CD4-positive, alpha-beta memory T cell (primary cell): ENCODE measurements at places on chromosomes 6 and 20.

DNA sequence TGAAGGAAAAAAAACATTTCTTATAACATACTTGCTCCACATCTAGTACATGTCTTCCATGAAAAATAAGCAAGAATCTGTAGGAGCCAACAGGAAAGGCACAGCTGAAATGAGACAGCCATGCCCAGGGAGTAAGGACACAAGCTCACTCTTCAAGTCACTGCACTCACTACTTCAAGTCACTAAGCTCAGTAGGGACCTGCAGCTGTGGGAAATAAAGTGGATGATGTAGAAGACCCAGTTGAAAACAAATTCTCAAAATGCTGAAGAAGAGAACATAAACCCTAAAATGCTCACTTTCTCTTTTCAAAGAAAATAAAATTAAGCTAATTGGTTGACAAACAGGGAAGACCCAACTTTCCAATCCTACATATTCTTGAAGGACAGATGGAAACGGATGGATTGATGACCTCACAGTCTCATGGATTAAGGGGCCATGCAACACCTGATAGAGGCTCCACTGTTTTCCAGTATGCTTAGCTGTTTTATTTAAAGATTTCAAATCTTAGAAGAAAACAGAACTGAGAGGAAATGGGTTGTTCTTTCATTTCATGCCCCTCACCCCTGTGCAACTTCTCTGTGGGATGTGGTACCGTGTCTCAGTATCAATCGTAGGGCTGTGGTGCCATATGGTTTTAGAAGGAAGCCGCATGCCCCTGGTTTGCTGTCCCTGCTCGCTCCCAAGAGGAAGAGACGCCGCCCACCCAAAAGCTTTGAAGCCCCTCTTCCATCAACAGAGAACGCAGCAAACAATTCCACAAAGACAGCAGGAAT is 133.3 kb downstream of the WDR27 start:
- no peak for DNase-seq

GRCh38 chr6:2556761-2557160 is 194.0 kb downstream of the MYLK4 start:
- DNase-seq: no peak

DNA sequence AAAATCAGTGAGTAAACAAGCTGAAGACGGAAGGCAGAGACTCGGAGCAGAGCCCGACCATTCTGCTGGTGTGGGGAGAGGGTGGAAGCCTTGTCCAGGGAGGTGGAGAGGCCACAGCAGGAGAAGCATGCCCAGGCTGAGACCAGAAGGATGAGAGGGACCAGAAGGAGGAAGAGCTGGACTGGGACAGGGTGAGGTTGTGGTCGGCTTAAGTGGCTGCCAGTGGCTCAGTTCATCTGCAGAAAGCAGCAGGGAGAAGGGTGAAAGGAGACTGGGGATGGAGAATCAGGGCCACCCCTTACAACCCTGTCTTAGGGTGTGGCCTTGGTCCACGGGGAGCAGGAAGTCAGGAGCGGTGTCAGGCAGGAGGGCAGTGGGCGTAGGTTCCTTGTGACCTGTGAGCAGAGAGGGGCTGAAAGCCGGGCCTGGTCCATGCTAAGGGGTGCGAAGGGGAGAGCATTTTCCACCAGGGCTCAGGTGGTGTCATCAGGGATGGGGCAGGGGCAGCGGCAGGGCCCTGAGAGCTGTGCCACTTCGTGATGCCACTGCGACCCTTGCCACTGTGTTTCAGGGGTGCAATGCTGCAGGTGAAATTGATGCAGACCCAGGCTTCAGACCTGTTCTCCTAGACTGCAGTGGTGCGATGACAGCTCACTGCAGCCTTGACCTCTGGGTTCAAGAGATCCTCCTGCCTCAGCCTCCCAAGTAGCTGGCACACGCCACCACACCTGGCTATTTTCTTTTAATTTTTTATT is 81.1 kb downstream of the TTLL2 start:
- no peak for DNase-seq

- DNase-seq: no peak
Measured at GRCh38 chr6:126907312-126907711, 211.2 kb upstream of the RSPO3 start.

GRCh38 chr20:35281506-35282101 is 3.0 kb downstream of the EIF6 start:
- no peak for DNase-seq

DNA sequence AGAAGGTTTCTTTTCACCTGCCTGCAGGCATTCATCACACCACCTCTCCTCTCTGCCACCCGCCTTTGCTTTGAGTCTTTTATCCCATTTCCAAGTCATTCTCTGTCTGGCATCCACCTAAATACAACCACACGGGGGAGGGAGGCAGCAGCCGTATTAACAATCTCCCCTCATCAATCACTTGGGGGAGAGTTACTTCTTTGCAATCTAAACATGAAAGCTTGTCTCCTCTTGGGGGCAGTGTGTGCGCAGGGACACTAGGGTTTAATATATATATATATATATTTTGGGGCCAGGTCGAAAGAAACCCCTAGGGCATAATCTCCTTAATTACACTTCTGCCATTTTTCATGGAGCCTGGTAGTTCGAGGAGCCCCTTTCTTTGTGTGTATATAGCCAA is 214.5 kb downstream of the TSHZ2 start:
- no peak for DNase-seq

DNA sequence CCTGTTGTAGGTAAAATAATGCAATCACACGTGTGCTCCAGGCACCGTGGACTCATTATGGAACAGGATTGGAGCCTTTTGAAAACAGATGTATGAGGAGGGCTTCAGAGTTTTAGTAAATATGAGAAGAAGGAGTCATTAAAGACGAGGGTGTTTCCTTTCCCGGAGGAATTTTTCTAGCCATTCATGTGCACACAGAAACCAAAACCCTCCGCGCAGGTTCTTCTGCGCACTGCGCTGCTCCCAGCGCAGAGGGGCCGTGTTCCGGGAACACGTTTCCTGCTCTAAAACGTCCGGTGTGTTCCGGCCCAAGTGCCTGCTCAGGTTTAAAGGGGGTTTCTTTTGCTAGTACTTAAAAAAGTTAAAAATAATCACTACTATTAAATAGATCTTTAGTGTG is 11.6 kb downstream of the GPR31 start:
- DNase-seq: no peak
